ENCODE measurements at places on chromosomes 13 and 19.

DNA sequence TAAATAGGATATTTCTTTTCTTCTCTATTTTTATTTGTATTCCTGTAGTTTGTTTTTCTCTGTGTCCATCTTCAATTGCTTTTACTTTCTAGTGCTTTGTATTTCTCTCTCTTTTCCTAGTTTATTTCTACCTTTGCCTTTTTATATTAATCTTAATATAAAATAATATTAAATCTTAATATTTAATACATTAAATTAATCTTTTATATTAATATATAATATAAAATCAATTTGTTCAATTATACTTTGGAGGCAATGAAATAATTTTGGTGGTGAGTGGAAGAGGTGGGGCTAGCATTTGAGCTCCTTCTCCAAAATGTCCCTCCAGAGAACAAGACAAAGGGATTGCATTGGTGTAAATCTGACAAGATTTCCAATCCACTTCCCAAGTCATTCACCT, 6.3 kb upstream of the CPB2 start:
- no peak for DNase-seq

DNA sequence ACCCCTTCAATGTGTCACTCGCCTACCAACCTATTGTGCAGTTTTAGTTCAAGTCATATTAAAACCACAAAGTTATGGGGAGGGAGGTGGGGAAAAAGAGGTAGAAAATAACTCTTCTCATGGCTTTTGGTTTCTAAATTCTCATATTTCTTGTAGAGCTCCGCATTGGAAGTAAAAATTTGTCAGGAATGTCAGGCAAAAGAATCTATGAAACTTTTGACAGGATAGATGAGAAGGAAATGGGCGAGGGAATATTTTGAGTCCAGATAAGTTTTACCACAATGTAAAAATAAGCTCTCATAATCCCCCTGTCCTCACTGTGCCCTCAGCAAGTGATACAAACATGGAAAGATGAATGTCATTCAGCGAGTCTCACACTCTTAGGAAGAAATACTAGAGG, 270.4 kb downstream of the DLEU7 start:
- DNase-seq: no peak

DNA sequence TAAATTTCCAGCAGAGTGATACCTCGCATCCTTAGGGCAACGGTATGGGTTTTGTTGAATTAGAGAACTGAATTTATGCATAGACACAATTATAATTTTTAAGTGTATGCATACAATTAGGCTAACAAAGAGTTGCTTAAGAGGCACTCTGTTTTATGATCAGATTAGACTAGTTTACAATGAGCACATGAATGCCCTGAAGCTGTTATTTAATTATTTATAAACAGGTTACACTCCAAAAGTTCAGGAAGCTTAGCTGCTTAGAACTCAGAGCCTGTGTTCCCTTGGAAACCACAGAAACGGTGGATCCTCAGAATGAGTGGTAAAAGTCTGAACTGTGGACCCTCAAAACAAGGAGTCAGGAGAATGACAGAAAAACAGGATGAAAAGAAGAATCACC, 72.5 kb upstream of the FBXL3 start:
- no peak for DNase-seq

GRCh38 chr13:41495044-41495443, 37.7 kb downstream of the RGCC start:
- no peak for DNase-seq

Data from foreskin melanocyte (primary cell).